ENCODE measurements at places on chromosomes 16 and 17.

- DNase-seq: no peak
Measured at GRCh38 chr17:80099291-80100034, 1.9 kb upstream of the GAA start.

- DNase-seq: no peak
Measured at GRCh38 chr16:13919330-13919682, 648 bp upstream of the ERCC4 start.

GRCh38 chr17:47695429-47696376 is 1.7 kb downstream of the TBKBP1 start:
- DNase-seq: no peak

DNA sequence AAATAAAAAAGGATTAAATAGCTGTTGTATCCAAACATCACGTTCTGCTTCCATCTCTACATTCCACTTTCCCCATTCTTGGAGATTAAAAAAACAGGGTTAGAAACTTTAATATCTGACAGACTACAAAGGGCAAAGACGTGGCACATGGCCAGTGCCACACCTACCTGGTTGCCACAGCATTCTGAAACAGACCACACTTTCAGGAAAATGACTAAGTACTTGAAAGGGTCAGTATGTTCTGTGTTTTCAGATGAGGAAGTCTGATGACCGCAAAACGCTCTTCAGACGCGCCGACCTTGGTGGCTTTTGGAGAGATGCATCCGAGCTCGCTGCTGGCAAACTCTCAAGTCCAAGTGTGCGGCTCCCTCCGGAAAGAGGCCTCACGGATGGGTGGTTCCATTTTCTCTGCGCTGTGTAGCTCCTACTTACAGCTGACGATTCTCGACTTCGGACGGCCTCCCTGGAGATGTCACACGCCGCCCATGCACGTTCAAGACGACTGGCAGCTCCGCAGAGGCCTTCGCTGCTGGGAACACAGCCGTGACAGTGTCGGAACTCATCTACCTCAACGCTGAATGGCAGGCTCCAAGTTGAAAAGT is 15.5 kb downstream of the MAP1LC3B start:
- no peak for DNase-seq

GRCh38 chr17:8047769-8048110 is 8.9 kb downstream of the ALOX15B start:
- no peak for DNase-seq

- DNase-seq: no peak
Measured at GRCh38 chr16:19008245-19009169, 24.8 kb downstream of the TMC7 start.

DNA sequence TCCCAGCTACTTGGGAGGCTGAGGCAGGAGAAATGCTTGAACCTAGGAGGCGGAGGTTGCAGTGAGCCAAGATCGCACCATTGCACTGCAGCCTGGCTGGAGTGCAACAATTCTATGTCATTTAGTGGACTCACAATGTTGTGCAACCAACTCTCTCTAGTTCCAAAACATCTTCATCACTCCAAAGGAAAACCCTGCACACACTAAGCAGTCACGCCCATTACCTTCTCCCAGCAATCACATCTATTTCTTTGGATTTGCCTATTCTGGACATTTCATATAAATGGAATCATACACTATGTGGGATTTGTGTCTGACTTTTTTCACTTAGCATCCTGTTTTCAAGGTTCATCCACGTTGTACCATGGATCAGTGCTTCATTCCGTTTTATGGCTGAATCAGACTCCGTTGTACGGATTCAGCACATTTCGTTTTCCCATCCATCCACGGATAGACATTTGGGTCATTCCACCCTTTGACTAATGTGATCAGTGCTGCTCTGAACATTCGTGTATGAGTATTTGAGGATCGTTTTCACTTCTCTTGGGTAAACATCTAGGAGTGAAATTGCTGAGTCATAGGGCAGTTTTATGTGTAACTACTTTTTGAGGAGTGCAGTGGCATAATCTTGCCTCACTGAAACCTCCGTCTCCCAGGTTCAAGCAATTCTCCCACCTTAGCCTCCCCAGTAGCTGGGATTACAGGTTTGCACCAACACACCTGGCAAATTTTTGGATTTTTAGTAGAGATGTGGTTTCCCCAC is 45.4 kb upstream of the EMP2 start:
- no peak for DNase-seq

DNA sequence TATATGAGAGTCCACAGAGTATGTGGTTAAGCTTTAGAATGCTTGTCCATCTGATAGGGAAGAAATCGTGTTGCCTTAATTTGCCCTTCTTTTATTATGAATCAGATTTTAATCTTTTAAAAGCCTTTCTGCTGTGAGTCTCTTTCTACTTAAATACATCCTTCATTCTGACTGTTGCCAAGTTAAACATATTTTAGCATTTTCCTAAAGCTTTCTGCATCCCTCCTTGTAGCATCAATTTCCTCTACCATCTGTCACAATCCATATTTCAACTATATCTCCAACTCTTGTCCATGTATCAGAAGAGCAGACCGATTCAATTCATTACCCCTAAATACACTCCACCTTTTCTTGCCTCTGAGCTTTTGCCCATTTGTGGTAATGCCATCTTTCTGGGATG is 20.5 kb upstream of the FA2H start:
- DNase-seq: no peak

- DNase-seq: no peak
Measured at GRCh38 chr17:6627019-6627418, 13.5 kb downstream of the KIAA0753 start.

DNA sequence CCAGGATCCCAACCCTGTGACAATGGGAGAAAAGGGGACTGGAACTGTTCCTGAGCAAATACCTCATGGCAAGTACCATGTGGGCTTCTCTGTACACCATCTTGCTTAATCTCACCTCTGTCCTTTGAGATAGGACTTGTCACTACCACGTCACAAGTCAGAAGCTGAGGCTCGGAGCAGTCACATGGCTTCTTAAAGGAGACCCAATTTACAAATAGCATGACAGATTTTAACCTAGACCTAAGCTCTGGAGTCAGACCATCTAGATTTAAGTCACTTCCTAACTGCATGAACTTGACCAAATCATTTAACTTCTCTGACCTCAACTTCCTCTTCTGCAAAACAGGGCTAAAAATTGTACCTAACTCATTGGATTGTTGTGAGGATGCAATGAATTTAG is 36.0 kb upstream of the CCL1 start:
- DNase-seq: no peak

- no peak for DNase-seq
Measured at GRCh38 chr17:66837885-66838665, 3.2 kb downstream of the CACNG5 start.

GRCh38 chr16:68000450-68000849 is 1.2 kb upstream of the DPEP2 start:
- DNase-seq: no peak

DNA sequence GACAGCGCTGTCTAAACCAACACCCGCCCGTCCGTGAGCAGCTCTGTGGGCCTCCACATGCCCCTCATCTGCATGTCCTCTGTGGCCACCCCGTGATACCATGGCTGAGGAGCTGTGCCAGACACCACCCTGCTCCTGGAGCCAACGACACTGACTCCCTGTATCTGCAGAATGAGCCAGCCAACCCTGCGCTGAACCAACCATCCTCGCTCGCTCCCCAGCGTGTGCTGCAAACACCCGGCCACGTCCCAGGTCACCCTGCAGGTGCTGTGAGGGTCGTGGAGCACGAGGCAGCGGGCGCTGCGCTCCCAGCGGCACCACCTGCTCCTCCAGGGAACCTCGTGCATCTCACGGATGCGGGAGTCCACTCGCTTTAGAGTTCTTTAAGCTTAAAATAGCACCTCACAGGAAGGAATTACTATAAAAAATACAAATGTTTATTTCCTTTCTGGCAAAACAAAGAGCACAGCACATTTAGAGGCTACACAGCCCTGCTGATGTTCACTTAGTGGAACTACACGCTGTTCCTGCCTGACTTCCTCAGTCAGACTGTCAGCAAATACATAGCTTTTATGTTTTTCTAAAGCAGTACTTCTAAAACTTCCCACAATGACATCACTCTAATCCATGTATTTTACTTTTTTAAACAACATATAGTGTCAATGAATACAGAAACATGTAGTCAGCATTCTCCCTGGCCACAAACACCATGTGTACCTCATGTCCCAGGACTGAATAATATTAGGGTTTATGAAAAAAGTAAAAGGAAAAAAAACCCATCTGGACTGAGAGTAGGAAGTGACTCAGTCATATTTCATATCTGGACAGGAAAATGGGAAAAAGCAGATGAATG is 43.5 kb downstream of the MAP1LC3B start:
- peak; percentile 61 for DNase-seq

GRCh38 chr17:78537217-78537860 is 39.9 kb downstream of the DNAH17 start:
- no peak for DNase-seq

DNA sequence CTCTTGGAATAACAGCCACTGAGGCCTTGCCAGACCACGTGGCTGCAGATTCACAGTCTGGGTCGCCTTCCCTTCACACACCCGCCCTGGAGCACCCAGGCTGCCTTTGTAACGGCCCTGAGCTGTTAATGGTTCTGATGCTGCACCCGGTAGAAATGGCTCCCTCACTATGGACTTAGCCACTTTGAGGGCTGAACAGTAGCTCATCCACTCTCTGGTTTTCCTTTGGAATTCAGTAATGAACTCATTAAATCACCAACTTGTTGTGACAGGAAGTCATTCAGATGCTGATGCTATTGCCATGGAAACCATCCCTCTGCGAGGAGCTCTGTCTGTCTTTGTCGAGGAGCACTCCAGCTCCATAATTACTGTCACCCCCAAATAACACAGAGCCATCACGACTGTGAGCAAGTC is 59.2 kb downstream of the CDK5R1 start:
- no peak for DNase-seq

GRCh38 chr16:73057291-73058210 is 9.6 kb upstream of the ZFHX3 start:
- DNase-seq: no peak

GRCh38 chr17:71948703-71949422 is 172.0 kb upstream of the SOX9 start:
- no peak for DNase-seq

DNA sequence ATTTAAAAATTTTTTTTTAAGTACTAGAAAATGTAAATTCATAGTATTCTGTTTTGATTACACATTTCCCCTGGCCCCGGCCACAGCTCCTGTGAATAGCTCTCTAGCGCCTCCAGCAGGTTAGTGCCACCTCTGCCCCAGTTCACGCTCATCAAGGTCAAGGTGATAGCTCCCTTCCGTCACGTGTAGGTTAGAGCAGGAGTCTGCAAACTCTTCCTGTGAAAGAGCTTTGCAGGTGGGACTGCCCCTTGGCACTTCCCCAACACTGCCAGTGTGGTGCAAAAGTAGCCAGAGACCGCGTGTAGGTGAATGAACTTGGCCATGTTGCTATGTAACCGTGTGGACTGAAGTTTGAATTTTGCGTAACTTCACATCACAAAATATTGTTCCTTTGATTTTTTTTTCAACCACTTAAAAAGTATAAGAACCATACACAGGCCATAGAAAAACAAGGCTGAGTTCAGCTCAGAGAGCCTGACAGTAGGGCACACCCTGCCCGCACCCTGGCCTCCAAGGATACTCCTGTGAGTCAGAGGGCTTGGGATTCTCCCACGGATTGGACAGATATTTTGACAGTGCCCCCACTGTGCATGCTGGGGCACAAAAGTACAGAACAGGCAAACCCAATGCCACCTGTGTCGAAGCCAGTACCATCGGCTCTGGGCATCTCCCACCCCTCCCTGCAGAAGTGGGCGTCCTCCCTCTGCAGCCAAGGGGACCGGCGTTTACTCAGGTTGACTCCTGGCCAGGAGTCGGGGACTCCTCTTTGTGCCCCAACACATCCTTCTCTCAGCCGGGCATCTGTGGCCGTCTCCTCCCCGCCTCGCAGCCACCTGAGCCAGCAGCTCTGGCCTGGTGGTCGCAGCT is 92.0 kb upstream of the CHMP6 start:
- no peak for DNase-seq

DNA sequence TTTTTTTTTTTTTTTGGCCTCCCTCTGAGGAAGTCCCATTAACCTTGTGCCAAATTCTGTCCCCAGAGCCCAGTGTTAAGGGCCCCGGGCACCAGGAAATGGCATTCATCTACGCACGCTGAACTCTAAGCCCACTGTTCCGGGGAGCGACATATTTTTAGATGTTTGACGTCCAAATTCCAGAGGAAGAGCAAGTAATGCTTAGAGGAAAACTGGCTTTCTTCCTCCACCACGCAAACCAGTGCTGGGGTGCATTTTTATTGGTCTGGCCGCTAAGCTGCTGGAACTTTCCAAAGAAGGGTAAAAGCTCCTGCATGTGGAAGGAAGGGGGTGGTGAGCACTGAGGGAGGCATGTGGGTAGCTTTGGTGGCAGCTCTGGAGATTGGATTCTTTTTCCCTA is 8.3 kb downstream of the WFDC1 start:
- no peak for DNase-seq

DNA sequence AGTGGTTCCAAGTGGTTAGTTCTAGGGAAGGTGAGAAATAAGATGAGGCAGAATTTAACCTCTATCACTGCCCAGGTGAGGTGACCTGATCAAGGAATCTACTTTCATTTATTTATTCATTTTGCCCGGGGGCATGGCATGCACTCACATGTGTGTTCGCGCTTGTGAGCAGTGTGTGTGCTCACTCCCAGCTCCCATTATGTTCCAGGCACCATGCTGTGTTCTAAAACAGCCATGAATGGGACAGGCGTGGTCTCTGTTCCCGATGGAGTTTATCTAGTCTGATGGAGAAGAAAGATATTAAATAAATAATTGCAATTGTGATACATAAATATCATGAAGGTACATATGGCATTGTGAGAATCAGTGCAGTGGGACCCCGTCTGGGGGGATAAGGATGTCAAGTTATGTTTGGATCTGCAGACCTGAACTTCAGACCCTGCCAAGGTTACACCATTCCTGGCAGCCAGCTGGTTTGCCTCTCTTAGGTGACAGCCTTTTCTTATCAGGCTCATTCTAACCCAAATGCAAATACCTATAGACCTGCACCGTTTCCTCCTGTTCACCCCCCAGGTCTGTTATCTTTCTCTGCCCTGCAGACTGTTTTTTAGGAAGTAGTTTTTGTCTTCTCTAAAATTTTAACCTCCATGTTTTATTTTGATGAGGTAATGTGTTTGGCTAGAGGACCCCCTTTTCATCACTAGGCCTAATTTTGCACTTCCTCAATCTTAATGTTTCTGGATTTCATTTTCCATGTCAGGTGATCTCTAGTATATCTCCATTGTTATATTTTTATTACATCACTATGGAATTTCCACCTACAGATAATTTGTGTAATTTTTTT is 11.8 kb downstream of the CYB5B start:
- no peak for DNase-seq

DNA sequence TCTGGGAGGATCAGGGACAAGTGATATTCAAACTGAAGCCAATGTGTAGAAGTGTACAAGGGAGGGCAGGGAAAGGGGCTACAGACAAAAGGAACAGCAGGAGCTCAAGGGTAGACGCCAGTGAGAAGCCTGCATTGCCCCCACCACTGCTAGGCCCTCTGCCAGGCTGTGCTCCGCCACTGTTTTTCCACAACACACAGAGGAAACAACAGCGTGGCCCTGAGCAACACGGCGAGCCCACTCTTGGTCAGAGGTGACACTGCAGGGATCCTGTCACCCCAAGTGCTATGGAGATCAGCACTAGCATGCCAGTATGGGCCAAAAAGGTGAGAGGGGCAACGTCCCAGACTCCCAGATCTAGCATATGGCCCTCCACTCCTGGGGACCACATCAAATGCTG is 23.4 kb downstream of the MYO18A start:
- DNase-seq: no peak

- no peak for DNase-seq
Measured at GRCh38 chr17:79600681-79601131, 10.1 kb downstream of the RBFOX3 start.
